Caki2 (cell line): ENCODE measurements at places on chromosomes 1 and 21. TPM values are rescaled to one million over a fixed set of nuclear protein-coding genes. Genes with fewer than 3 reads are reported as not detected.

ANXA9 gene
- 1.2 and 1.3 TPM in 2 replicates for total RNA-seq

NBPF9 gene
- total RNA-seq = 6.9 and 8.0 TPM in 2 replicates

IGFN1 gene
- total RNA-seq = 65.4 and 75.0 TPM in 2 replicates

UMODL1 gene
- not detected in 2 replicates for total RNA-seq

MLLT11 gene
- 19.9 and 28.8 TPM in 2 replicates for total RNA-seq

UBXN11 gene
- 4.2 and 12.1 TPM in 2 replicates for total RNA-seq

FCAMR gene
- 0.14 TPM in 1 of 2 replicates, not detected in the other for total RNA-seq

LRRC41 gene
- total RNA-seq = 81.7 and 88.1 TPM in 2 replicates

LCE6A gene
- not detected in 2 replicates for total RNA-seq

EFNA3 gene
- total RNA-seq = 9.1 and 10.0 TPM in 2 replicates

CDK18 gene
- total RNA-seq = 4.5 and 17.4 TPM in 2 replicates

CRB1 gene
- total RNA-seq = 0.30 TPM in 1 of 2 replicates, not detected in the other

TESK2 gene
- total RNA-seq = 1.9 TPM in 1 of 2 replicates, not detected in the other

HCRTR1 gene
- not detected in 2 replicates for total RNA-seq

PDC gene
- total RNA-seq = not detected in 2 replicates

RHBDL2 gene
- total RNA-seq = 1.2 and 2.7 TPM in 2 replicates

ELAVL4 gene
- not detected in 2 replicates for total RNA-seq

SF3B4 gene
- total RNA-seq = 28.3 and 30.6 TPM in 2 replicates

SYCP1 gene
- not detected in 2 replicates for total RNA-seq

HAO2 gene
- total RNA-seq = not detected in 2 replicates

SELENOF gene
- total RNA-seq = 251 and 268 TPM in 2 replicates

RGS16 gene
- not detected in 2 replicates for total RNA-seq

ESPN gene
- total RNA-seq = 4.8 and 6.9 TPM in 2 replicates

ETV3L gene
- not detected in 2 replicates for total RNA-seq

CD1B gene
- not detected in 2 replicates for total RNA-seq

IFNLR1 gene
- total RNA-seq = 0.17 and 4.1 TPM in 2 replicates

RUNX1 gene
- total RNA-seq = 2.0 and 4.8 TPM in 2 replicates

OR2AK2 gene
- not detected in 2 replicates for total RNA-seq

AJAP1 gene
- 6.5 and 19.3 TPM in 2 replicates for total RNA-seq

SYPL2 gene
- not detected in 2 replicates for total RNA-seq

RBM8A gene
- 65.6 and 82.0 TPM in 2 replicates for total RNA-seq

LCE1D gene
- total RNA-seq = not detected in 2 replicates

SH2D2A gene
- not detected in 2 replicates for total RNA-seq
